ENCODE measurements at places on chromosomes 7 and 10.

DNA sequence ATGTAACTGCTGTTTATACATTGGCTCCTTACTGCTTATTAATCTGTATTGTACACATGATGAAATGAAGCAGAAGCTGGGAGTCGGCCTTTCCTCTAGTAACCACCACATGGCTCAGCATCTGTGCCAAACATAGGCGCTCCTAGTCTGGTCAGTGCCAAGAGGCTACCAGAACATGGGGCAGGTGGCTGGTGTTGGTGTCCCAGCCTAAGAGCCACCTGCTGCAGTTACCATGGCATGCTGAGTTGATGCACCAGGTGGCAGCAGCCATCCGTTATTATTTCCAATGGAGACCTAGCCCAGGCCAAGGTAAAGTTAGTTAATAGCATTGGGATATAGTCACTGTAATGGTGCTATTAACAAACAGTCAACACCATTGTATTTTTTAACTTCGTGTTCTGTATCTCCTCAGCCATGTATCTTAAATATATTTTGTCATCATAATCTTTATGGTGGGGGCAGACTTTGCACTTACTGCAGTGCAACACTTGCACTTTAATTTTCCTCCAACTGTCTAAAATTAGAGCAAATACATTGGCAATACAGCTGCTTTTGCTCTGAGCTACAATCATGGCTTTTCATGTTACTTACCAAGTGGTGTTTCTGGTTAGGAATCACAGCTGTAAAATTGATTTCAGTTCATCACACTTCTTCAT is 33.1 kb downstream of the HBP1 start:
- no peak for DNase-seq

- no peak for DNase-seq
These were observed 6.9 kb upstream of the BPGM start for GRCh38 chr7:134639683-134640279.

DNA sequence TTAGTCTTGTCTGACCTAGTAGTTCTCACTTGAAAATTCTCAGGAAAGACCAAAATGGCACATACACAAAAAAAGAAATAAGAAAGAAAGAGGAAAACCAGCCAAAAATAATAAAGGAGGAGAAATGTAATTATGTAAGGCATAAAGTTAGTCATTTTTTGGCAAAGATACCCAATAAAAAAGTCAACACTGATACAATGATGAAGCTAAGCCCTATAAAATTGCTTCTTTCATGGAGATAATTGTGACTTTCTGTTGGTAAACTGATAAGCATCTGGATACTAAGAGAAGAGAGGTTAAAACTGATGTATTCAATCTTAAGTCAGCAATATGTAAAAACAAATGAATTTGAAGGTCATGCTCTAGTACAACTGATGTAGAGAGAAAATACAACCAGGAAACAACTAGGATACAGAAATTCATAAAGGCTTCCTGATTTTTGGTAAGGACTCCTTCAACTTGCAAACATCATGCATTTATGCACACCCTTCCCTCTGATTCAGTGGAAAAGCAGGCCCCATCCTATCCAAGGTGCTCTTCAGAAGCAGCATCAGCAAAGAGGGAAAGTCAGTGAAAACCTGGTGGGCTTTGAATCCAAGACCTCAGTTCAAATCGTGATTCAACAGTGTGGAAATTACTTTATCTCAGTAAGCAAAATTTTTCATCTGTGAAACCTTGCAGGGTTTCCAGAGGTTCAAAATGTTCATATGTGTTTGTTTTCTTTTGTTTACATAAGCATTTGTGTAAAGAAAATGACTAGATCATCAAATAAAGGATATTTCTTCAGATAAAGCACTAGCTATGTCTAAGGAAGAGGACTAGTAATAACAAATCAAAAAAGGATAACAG is 32.6 kb downstream of the IMMP2L start:
- DNase-seq, result no peak

- no peak for DNase-seq
These were observed 9.4 kb upstream of the OPN4 start for GRCh38 chr10:86644794-86645445.

DNA sequence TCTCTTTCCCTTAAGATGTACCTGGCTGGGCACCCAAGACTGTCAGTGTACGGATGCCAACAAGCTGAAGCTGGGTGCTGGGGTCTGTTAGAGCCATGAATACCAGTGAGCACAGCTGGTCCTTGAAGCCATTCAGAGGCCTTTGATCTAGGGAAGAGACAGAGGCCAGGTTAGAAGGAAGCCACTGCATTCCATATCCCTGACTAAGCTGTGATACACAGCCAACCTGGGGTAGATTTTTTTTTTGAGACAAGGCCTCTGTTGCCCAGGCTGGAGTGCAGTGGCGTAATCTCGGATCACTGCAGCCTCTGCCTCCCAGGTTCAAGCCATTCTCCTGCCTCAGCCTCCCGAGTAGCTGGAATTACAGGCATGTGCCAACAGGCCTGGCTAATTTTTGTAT is 20.8 kb downstream of the ZDHHC16 start:
- DNase-seq, result no peak

- no peak for DNase-seq
These were observed 18.8 kb downstream of the SORBS1 start for GRCh38 chr10:95542330-95542729.

GRCh38 chr10:18341055-18341454 is 200.8 kb downstream of the CACNB2 start:
- DNase-seq, result no peak

DNA sequence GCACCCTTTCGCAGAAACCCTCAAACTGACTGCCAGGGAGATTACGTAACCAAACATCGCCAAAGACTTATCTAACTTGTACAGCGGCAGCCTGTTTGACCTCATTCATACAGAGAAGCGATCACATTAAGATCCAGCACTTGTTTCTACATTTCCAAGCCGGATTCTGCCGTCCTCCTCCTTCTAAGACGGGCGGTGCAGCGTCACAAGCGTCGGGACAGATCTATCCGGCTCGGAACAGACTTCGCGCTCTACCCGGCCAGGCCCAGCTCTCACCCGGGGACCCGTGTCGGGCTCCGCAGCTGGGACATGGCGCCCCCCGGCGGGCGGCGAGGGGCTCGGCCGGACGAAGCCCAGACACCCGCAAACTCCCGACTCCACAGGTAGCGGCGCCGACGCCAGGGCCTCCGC is 373 bp downstream of the H2AZ2 start:
- DNase-seq, result peak; percentile 53

All from activated CD8-positive, alpha-beta memory T cell treated with anti-CD3 and anti-CD28 coated beads for 1 hour (primary cell).